ENCODE measurements at places on chromosomes 11 and 22.

GRCh38 chr22:30749272-30749671, 54.6 kb downstream of the OSBP2 start:
- DNase-seq = no peak

- DNase-seq = no peak
Measured at GRCh38 chr22:44525941-44526778, 28.1 kb upstream of the RTL6 start.

GRCh38 chr11:75040167-75040770, 51.5 kb downstream of the NEU3 start:
- no peak for DNase-seq

DNA sequence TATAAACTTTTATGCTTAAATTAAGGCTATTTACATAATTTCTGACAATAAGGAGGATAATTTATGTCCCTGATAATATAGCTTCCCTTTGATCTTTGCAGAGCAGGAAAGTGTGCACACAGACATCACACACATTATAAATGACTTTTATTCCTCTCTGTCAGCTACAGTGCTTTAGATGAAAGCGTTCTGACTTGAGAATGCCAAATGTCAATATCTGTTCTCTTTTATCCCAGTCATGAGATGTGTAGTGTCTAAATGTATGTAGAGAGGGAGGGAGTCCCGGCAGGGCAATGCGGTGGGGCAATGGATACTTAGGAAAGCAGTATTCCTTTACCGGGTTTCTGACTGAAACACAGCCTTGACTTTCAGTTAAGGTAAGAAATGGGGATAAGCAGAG, 225.4 kb upstream of the CHORDC1 start:
- no peak for DNase-seq

- no peak for DNase-seq
Measured at GRCh38 chr11:95700471-95700817, 89.1 kb downstream of the FAM76B start.

- no peak for DNase-seq
Measured at GRCh38 chr22:48302657-48303368, 1524.9 kb downstream of the BRD1 start.

- DNase-seq = no peak
Measured at GRCh38 chr11:68460741-68461574, at the start of gene PPP6R3. Gene PPP6R3, plus strand, starts transcription at chr11:68460752. Its CDS starts 76,913 bp downstream, at chr11:68537665.

GRCh38 chr11:64026575-64027205, 9.0 kb upstream of the FLRT1 start:
- no peak for DNase-seq

DNA sequence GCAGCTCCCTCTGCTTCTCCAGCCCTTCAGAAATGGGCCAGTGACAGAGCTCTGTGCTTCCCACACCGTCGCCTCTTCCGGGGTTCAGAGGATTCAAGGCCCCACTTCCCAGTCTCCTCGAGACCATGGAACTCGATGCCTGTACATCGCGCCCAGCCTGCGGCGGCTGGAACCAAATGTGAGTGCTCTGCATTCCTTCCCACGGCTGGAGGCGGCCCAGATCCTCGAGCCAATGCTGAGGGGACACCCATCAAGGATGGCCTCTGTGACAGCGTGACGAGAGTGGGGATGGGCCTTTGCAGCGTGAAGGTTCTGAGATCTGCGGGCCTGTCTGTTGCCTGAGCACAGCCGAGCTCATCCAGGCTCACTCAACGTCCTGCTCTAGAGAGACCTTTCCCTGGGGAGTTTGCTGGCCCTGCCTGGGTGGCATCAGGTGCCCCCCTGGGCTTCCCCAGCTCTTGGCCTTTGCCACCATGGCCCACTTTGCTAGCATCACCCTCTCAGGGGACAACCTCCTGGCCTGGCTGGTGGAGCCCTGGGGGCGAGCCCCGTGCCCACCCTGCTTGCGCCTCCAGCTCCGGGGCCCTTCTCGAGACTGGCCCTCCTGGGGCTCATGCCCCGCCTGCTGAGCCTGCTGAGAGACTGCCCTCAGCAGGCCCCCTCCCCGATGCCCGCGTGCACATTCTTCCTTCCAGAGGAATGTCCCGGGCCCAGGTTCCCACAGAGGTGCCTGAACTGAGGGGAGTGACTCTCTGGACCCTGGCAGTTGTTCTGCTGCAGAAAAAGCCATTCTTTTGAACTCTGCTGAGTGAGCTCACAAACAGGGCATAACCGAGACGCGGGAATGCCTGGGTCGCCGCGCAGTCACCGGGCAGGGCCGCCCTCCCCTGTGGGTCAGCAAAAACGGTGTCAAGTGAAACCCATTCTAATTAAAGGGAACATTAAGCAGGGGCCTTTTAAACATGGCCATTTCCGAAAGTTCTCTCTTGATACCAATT, 7.3 kb upstream of the MYEOV start:
- DNase-seq = peak; percentile 43

- DNase-seq = peak; percentile 70
Measured at GRCh38 chr11:46237248-46238077, 40.0 kb upstream of the CREB3L1 start.

- no peak for DNase-seq
Measured at GRCh38 chr11:95338430-95338991, 107.5 kb upstream of the SESN3 start.
